ENCODE measurements at places on chromosomes 12 and 14. TPM values are rescaled to one million over a fixed set of nuclear protein-coding genes. Genes with fewer than 3 reads are reported as not detected.

Gene DUSP16
- polyA plus RNA-seq: 22.7 TPM

Gene PTGER2
- polyA plus RNA-seq: 2.5 TPM

Gene GPRC5D
- polyA plus RNA-seq: 0.65 TPM

Gene DEGS2
- polyA plus RNA-seq: 7.4 TPM

Gene ZNF10
- polyA plus RNA-seq: 18.5 TPM

Gene DENND5B
- 22.2 TPM for polyA plus RNA-seq

Gene SMOC1
- 169 TPM for polyA plus RNA-seq

Gene TAS2R8
- not detected for polyA plus RNA-seq

Gene SMAGP
- polyA plus RNA-seq: 8.3 TPM

Gene SOAT2
- polyA plus RNA-seq: 0.21 TPM

Gene PSMA6
- 171 TPM for polyA plus RNA-seq

Gene IQSEC3
- polyA plus RNA-seq: 65.3 TPM

Gene CPSF6
- polyA plus RNA-seq: 83.0 TPM

Gene LUM
- polyA plus RNA-seq: 48.9 TPM

Gene KRT81
- 0.55 TPM for polyA plus RNA-seq

Gene ADAM21
- polyA plus RNA-seq: 0.30 TPM

Data from spinal cord (tissue), 10 donors.